CD4-positive, alpha-beta T cell (primary cell): ENCODE measurements at places on chromosomes 2 and 18.

DNA sequence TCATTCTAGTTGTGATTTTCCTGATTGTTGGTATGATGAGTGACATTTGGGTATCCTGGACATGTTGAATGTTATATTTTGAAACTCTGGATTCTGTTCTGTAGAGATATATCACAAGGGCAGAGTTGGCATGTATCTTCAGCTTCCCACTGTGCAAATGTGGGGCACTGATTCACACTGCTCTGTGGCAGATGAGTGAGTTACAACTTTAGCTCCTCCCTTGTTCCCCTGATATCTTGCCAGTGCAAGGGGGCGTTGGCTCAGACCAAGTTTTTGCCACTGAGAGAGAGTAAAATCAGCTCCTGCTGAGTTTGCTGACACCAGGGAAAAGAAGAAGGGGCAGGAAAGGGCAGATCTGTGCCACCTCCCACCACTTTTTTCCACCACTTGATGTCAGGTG is 199.6 kb upstream of the MMADHC start:
- DNase-seq: no peak

DNA sequence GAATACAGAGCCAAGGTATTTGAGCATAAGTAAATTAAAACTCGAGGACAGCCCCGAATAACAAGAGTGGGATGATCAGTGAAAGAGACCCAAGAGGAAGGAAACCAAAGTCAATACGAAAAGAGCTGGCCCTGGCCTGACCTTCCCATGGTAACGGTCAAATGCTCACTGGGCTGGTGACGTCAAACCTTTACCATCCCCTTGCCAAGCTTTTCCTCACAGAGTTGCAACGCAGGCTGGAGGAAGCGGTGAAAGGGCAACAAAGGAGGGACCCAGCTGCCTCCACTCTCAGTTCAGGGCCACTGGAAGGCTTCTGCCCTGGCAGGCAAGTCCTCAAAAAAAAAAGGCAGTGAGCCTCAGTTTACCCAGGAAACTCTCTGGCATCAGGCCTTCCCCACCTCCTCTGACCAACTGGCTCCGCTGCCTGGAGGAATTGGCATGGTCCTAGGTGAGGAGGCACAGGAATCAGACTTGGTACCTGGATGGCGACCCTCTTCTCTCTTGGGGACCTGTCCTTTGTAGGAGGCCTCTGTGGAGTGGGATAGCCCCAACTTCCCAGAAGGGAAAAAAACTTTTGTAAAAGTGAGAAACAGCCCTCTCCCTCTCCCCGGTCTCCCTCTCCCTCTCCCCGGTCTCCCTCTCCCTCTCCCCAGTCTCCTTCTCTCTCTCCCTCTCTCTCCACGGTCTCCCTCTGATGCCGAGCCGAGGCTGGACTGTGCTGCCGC is 212.4 kb downstream of the ANAPC1 start:
- peak; percentile 54 for DNase-seq

- DNase-seq: no peak
These were observed 443.2 kb upstream of the SPHKAP start for GRCh38 chr2:228624733-228625132.

- DNase-seq: no peak
These were observed 14.7 kb upstream of the ARPC2 start for GRCh38 chr2:218202266-218202665.

DNA sequence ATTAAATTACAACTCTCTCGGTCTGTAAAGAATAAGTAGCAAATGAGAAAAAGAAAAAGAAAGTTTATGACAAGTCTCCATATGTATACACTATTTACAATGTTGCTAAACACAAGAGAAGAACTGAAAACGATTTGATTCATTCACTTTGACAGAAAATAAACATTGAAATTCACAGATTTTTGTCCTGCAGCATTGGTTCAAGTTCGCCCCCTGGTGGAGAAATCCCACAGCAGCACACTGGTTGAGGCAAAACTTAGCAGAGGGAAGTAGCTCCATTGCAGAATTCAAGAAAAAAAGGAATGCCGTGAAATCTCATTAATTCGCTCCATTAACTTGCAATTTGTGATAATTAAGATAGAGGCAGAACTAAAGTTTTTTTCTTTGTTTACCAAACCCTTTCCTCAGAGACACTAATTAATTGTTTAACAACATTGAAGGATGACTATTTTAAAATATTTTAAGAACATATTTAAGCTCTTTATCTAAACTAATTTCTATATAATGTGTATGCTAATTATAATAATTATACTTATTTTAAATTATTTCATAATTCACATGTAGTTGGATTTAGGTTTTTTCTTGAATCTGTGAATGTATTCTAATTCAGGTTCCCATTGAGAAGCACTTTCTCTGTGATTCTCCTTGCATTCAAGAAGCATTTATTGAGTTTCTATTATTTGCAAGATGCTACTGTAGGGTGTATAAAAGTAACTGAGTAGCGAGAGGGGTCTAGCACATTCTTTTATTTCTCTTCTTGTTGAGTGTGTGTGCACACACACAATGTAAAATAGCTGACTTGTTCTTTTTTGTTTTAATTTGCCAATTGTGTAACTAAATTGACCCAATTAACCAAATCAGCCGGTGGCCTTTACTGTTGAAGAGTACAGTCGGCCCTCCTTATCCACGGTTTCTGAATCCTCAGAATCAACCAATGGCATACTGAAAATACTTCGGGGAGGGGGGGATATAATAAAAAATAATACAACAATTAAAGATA is 74.1 kb downstream of the COL4A3 start:
- peak; percentile 69 for DNase-seq

DNA sequence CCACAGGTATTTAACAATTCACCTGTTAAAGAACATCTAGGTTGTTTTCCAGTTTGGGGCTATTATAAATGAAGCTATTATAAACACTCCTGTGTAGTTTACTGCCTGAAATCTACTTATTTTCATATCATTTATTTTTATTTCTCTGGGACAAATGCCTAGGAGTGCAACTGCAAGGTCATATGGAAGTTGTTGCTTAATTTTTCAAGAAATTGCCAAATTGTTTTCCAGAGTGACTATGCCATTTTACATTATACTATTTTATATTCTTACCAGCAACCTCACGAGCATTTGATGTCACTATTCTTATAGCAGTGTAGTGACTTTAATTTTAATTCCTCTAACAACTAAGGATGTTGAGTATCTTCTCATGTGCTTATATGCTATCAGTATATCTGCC is 298.4 kb downstream of the EXOC6B start:
- no peak for DNase-seq
